Activated T-helper 2 cell treated with anti-CD3 and anti-CD28 coated beads, Interferon-gamma antibody, Interleukin-2, Interleukin-4, amounts not matched to agents 10 μg/mL and 5 μg/mL and 100 μg/mL, durations not matched to agents 14 hours and 24 hours and 36 hours (primary cell): ENCODE measurements at places on chromosomes 4 and X.
A peak's percentile ranks its signal among the peaks of the same experiment; 100 is the strongest.

- H3K4me3 ChIP-seq = no peak overlapping the region
- no peak overlapping the region for H3K27ac ChIP-seq
- H3K4me1 ChIP-seq = no peaks in the 10 kb centered on the region
Observed at GRCh38 chr4:10134141-10134540, 17.5 kb upstream of the WDR1 start.

GRCh38 chr4:73895201-73896175 lies 26.3 kb downstream of the CXCL1 start:
- H3K4me3 ChIP-seq = no peak overlapping the region
- DNase-seq = no peak
- H3K27ac ChIP-seq = no peak overlapping the region
- no peaks in the 10 kb centered on the region for H3K36me3 ChIP-seq
- no peaks in the 10 kb centered on the region for H3K27me3 ChIP-seq
- no peaks in the 10 kb centered on the region for H3K4me1 ChIP-seq

GRCh38 chr4:28754376-28754775 lies 1893.7 kb downstream of the STIM2 start:
- no peaks in the 10 kb centered on the region for H3K36me3 ChIP-seq
- H3K27ac ChIP-seq = no peak overlapping the region
- H3K4me1 ChIP-seq = no peaks in the 10 kb centered on the region
- no peak for DNase-seq
- H3K27me3 ChIP-seq = no peaks in the 10 kb centered on the region
- no peak overlapping the region for H3K4me3 ChIP-seq

GRCh38 chr4:16858275-16858752 lies 40.1 kb downstream of the LDB2 start:
- no peak overlapping the region for H3K27ac ChIP-seq
- H3K4me3 ChIP-seq = no peak overlapping the region
- no peaks in the 10 kb centered on the region for H3K27me3 ChIP-seq
- no peaks in the 10 kb centered on the region for H3K36me3 ChIP-seq

DNA sequence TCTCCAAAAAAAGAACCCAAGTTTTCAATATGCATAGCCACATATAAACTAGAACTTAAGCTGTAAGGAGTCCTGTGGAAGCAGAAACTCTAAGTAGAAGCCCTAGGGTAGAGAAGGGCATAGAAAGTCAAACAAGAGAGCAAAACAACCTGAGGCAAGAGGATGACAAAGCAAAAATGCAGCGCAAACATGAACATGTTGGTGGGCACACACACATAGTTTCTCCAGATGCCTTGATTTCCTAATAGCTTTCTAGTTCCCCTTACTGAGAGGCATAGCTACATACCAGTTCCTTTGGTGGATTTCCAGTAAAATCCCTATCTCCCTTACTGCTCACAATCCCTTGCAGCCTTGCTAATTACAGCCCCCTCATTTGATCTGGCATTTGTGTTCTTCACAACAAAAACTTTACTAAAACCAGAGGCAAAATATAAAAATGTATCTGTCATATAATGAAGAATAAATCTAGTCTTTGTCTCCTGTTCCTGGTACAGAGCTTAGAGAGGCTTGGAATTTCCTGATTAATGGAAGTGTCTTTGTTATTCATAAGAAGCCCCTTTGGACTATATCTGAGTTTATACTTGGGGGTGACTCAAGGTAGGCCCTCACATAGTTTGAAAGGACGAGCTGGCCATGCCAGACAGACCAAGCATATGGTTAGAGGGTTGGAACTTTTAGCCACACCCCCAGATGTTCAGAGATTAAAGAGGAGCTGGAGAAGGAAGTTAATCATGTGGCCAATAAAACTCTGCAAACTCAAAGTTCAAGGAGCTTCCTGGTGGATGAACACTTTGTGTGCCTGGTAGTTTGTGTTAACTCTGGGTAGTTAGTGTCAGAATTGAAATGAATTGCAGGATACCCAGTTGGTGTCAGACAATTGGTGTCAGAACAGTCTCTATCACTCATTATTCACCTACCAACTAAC lies 52.7 kb upstream of the ZCCHC13 start:
- no peaks in the 10 kb centered on the region for H3K27me3 ChIP-seq
- H3K27ac ChIP-seq = no peak overlapping the region
- H3K36me3 ChIP-seq = peaks cover 24% of the 10 kb centered on the region
- no peak overlapping the region for H3K4me3 ChIP-seq
- no peaks in the 10 kb centered on the region for H3K4me1 ChIP-seq

- no peak for DNase-seq
- H3K27me3 ChIP-seq = peaks cover 6% of the 10 kb centered on the region
- H3K27ac ChIP-seq = no peak within 1 kb of the TSS
- peaks cover 1% of the 10 kb centered on the region for H3K4me1 ChIP-seq
- no peaks in the 10 kb centered on the region for H3K36me3 ChIP-seq
Observed at GRCh38 chrX:155334486-155335336, at the start of gene CLIC2. TSS of gene CLIC2 (minus strand) at chrX:155334614. CDS start at chrX:155334427, 187 bp downstream.

GRCh38 chr4:100469555-100469954 lies 48.3 kb downstream of the EMCN start:
- H3K4me3 ChIP-seq = no peak overlapping the region
- H3K4me1 ChIP-seq = no peaks in the 10 kb centered on the region
- no peaks in the 10 kb centered on the region for H3K27me3 ChIP-seq

DNA sequence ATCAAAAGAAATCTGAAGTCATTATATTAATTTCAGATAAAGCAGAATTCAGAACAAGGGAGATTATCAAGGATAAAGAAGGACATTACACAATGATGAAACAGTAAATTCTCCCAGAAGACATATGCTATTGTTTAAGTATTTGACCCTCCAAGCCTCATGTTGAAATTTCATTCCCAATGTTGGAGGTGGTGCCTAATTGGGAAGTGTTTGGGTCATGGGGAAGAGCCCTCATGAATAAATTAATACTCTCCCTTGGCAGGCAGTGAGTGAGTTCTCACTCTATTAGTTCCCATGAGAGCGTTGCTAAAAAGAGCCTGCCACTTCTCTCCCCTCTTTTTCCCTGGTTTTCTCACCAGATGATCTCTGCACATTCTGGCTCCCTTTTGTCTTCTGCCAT lies 249.9 kb upstream of the GRIA3 start:
- H3K36me3 ChIP-seq = no peaks in the 10 kb centered on the region
- no peak overlapping the region for H3K4me3 ChIP-seq
- H3K27me3 ChIP-seq = no peaks in the 10 kb centered on the region
- DNase-seq = no peak
- H3K4me1 ChIP-seq = no peaks in the 10 kb centered on the region

- H3K36me3 ChIP-seq = no peaks in the 10 kb centered on the region
- no peaks in the 10 kb centered on the region for H3K27me3 ChIP-seq
Observed at GRCh38 chrX:37640142-37640541, 45.4 kb upstream of the XK start.

DNA sequence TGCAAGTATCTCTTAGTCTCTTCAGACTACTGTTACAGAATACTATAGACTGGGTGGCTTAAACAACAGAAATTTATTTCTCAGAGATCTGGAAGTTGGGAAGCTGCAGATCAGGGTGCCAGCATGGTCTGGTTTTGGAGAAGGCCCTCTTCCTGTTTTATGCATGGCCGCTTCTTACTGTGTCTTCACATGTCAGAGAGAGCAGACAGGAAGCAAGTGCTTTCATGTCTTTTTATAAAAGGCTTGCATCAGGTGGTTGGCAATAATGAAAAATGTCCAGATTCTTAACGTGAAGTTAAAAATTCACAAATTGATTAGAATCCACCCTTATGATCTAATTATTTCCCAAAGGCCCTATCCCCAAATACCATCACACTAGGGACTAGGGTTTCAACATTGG lies 284.9 kb downstream of the RPA4 start:
- DNase-seq = no peak
- no peaks in the 10 kb centered on the region for H3K27me3 ChIP-seq
- H3K4me3 ChIP-seq = no peak overlapping the region
- no peak overlapping the region for H3K27ac ChIP-seq
- no peaks in the 10 kb centered on the region for H3K36me3 ChIP-seq

GRCh38 chrX:148513661-148514060 lies 13.2 kb downstream of the AFF2 start:
- no peak overlapping the region for H3K4me3 ChIP-seq
- H3K36me3 ChIP-seq = no peaks in the 10 kb centered on the region
- no peak overlapping the region for H3K27ac ChIP-seq
- no peak for DNase-seq

GRCh38 chr4:16626945-16627344 lies 271.5 kb downstream of the LDB2 start:
- H3K36me3 ChIP-seq = no peaks in the 10 kb centered on the region
- no peaks in the 10 kb centered on the region for H3K4me1 ChIP-seq
- H3K4me3 ChIP-seq = no peak overlapping the region
- no peaks in the 10 kb centered on the region for H3K27me3 ChIP-seq

- peaks cover 15% of the 10 kb centered on the region for H3K36me3 ChIP-seq
- H3K27ac ChIP-seq = no peak overlapping the region
- H3K4me1 ChIP-seq = peaks cover 25% of the 10 kb centered on the region
- H3K4me3 ChIP-seq = no peak overlapping the region
- no peak for DNase-seq
Observed at GRCh38 chr4:7762376-7763030, 177.2 kb downstream of the AFAP1 start.

DNA sequence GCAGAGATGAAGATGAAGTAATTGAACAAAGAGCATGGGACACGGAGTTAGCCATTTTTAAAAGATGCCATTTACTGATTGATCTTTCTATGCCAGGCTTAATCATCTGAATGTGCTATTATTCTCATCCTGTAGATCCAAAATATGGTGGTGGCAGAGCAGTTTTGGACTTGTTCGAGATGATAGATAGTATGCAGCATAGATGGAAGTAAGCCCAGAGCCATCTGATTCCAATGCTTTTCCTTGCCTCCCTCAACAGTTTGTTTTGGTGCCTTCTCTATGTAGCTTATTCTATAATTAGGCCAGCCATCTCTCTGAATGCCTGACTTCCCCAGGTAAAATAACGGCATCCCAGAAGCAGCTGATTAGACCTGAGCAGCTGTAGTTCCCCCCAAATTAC lies 152.6 kb upstream of the CLNK start:
- no peak for DNase-seq
- peaks cover 4% of the 10 kb centered on the region for H3K4me1 ChIP-seq
- H3K27ac ChIP-seq = no peak overlapping the region
- H3K36me3 ChIP-seq = no peaks in the 10 kb centered on the region
- H3K27me3 ChIP-seq = no peaks in the 10 kb centered on the region

GRCh38 chr4:138236037-138236436 lies 6.1 kb downstream of the SLC7A11 start:
- peaks cover 29% of the 10 kb centered on the region for H3K4me1 ChIP-seq
- H3K4me3 ChIP-seq = no peak overlapping the region
- no peak for DNase-seq
- H3K27me3 ChIP-seq = no peaks in the 10 kb centered on the region
- no peak overlapping the region for H3K27ac ChIP-seq

DNA sequence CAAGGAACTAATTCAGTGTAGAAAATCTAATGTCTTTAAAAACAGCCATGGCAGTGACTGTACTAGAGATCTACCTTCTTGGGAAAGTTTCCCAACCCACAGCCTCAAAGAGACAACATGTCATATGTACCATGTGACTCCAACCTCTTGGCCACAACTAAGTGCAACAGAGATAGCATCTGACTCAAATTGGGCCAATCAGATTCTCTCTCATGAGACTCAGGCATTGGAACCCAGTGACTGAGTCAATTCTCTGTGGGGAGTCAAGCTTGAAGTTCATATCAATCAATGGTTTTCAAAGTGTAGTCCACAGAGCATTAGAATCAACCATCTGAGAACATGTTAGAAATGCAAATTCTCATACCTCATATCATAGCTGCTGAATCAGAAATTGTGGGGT lies 123.3 kb downstream of the MBNL3 start:
- no peaks in the 10 kb centered on the region for H3K36me3 ChIP-seq
- no peak overlapping the region for H3K27ac ChIP-seq
- DNase-seq = no peak
- H3K27me3 ChIP-seq = no peaks in the 10 kb centered on the region
- H3K4me1 ChIP-seq = peaks cover 7% of the 10 kb centered on the region
- H3K4me3 ChIP-seq = no peak overlapping the region

GRCh38 chr4:17246656-17247055 lies 265.2 kb downstream of the QDPR start:
- no peaks in the 10 kb centered on the region for H3K4me1 ChIP-seq
- peaks cover 5% of the 10 kb centered on the region for H3K27me3 ChIP-seq
- no peak for DNase-seq
- H3K27ac ChIP-seq = no peak overlapping the region

DNA sequence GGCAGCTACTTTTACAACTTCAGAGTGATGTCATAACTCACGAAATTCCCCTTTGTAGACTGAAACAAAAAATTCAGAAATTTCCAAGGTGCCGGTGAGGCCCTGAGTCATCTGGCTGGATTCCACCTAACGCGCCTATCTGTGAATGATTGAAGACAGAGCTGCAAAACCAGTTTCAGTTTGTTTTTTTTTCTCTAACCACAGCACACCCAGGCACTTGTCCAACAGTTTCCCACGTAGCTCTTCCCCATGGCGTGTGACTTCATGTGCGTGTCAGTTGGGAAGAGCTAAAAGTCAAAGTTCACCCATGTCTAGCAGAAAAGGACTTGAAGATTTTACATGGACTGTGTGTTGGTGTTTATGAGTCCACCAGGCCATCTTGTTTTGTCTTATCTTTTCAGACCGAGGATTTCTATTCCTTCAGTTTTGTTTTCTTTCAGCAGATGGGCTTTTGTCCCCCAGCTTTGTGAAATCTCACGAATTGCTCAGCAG lies 16.4 kb downstream of the TCEANC start:
- H3K27me3 ChIP-seq = no peaks in the 10 kb centered on the region
- H3K36me3 ChIP-seq = peaks cover 18% of the 10 kb centered on the region
- DNase-seq = no peak
- H3K27ac ChIP-seq = peak overlapping the region; percentile 91
- H3K4me1 ChIP-seq = peaks cover 10% of the 10 kb centered on the region

DNA sequence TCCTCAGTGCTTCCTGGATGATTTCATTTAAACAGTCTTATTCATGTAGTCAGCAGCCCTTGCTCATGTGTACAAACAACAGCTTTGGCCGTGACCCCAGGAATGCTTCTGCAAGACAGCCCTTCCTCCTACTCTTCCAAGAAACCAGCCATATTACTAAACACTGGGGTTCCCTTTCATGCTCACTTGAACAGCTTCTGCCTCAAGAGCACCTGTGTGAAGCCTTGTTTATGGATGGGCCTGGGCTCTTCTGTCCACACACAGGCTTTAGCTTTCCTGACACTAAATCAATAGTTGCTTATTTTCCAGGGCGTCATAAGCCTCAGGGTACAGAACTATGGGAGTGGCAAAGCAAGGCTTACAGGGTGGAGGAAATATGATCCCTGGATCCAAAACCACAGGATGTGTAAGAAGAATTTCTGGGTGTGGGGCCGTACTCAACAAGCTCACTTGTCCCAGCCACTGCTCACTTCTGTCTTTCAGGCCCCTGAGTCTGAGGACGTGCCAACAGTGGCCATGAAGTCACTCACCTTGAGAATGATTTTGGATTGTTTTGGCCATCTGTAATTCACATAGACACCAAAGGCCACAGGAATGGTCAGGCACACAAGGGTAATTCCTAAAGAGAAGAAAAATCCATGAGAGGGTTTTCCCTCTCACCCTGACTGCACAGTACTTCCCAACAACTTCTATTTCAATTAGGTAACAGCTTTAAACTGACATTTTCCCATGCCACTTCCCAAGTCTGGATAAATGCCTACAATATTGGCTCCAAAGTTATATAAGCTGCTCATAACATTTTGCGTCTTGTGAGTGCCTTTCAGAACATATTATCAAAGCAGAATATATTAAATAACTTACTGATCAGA lies 17.7 kb downstream of the SLC10A6 start:
- no peaks in the 10 kb centered on the region for H3K36me3 ChIP-seq
- H3K27me3 ChIP-seq = no peaks in the 10 kb centered on the region
- no peak overlapping the region for H3K27ac ChIP-seq
- no peak overlapping the region for H3K4me3 ChIP-seq
